NK-92 treated with Interleukin-12 subunit alpha and Interleukin-12 subunit beta, amount 100 ng/mL, for 24 hours (cell line): ENCODE measurements at places on chromosomes 4 and X.

GRCh38 chrX:13662355-13662791, 9.4 kb downstream of the TCEANC start:
- DNase-seq, result no peak

DNA sequence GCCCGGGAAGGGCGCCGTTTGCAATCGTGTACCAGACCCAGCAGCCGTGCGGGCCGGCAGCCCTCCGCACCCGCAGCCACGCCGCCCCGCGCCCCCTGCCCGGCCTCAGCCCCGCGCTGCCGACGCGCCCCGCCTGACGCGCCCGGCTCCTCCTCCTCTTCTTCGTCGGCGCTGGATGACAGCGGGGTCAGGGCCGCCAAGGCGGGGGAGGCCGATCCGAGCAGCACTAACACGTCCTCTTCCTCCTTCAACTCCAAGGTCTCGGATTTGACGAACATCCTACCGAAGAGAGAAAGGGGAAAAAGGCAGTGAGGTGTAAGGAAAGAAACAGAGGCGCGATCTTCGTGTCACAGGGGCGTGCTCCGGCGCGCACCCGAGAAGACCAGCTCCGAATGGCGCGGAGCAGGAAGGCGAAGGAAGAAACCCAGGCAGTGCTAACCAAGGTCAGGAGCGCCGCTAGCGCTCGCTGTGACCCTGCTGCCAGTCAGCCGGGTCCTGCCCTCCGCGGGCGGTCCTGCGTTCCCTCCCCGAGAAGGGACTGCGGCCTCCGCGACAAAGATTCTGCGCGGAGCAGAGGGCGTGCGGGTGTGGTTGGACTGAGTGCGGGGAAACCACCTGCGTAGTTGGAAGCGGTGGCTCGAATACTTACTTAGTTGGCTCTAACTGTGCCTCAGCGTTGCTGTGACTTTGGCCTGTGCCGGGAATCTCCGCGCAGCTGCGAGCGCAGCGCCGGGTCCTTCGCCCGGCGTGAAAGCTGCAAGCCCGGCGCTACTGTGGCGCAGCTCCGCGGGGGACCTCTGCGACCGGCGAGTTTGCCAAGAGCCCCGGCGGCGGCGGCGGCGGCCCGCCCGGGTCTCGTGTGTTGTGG, 548 bp downstream of the NEUROG2 start:
- DNase-seq, result no peak

- no peak for DNase-seq
Measured at GRCh38 chr4:3205995-3206394, 43.0 kb upstream of the MSANTD1 start.

- no peak for DNase-seq
Measured at GRCh38 chr4:184252136-184253071, 34.7 kb upstream of the ENPP6 start.

DNA sequence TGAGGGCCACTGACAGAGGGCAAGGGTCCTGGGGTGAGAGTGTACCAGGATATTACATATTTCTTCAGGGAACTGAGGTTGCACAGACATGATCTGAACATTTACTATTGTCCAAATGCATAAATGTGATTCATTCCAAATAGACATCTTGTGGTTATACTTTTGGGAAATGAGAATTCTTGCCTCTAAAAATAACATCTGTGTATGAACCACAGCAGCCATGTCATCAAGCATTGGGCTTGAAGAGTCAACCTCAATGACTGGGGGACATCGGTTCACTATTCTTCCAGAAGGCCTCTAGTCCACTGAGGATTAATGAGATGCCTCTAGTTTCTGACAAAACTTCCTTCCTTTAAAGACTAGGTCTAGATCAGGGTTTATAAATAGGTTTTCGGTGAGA, 193.1 kb upstream of the GPC4 start:
- DNase-seq, result no peak

DNA sequence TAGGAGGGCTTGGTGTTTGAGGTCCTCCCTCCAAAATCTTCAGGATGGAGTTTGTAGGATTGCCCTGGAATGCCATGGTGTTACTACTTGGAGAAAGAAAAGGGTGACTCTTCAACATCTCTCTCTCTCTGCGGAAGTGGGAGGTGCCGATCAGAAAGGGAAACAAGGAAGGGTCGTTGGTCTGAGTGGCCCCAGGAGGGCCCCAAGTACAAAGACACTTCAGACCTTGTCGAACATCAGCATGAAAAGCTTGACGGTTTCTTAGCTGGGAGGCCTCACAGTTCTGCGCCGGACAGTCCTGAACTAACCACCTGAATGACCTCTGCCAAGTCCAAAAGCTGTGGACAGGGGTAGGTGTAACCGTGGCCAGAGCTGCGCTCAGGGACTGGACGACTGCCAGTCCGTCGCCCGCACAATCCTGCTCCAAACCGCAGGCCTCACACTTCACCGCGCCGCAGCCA, 646 bp upstream of the GSX2 start:
- no peak for DNase-seq

DNA sequence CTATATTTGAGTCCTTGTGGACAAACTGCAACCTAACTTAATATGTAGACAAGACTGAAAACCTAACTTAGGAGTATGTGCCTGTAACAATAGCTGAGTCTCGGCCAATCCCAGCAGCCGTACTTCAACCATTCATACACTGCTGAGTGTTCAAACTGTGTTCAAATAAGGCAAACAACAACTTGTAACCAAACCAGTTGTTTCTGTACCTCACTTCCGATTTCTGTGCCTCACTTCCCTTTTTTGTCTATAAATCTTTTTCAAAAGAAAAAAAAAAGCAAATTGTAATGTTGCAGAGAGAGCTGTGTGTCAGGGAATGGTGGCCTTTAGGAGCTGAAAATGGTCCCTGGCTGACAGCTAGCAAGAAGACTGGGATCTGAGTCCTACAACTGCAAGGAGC, 46.0 kb downstream of the GEMIN8 start:
- no peak for DNase-seq

DNA sequence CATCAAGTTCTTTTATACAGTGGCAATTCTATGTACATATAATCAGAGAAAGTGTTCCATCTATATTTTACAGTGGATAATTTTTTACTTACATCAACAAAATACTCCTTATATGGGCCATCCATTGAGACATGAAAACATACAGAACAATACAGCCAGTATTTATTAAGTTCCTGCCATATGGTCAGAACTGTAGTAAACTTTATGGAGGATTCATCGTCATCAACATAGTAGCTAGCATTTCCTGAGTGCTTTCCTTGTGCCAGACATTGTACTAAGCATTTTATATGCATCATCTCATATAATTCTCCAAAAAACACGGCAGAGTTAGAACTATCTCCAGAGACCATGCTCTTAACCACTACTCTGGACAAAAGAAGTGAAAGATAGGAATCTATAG, 170.1 kb downstream of the CEP135 start:
- DNase-seq, result no peak

- DNase-seq, result no peak
Measured at GRCh38 chrX:24851780-24852179, 158.1 kb downstream of the POLA1 start.

GRCh38 chr4:6939761-6940743, 30.4 kb downstream of the TBC1D14 start:
- peak; percentile 72 for DNase-seq

- no peak for DNase-seq
Measured at GRCh38 chr4:169491211-169491610, 121.2 kb downstream of the NEK1 start.

DNA sequence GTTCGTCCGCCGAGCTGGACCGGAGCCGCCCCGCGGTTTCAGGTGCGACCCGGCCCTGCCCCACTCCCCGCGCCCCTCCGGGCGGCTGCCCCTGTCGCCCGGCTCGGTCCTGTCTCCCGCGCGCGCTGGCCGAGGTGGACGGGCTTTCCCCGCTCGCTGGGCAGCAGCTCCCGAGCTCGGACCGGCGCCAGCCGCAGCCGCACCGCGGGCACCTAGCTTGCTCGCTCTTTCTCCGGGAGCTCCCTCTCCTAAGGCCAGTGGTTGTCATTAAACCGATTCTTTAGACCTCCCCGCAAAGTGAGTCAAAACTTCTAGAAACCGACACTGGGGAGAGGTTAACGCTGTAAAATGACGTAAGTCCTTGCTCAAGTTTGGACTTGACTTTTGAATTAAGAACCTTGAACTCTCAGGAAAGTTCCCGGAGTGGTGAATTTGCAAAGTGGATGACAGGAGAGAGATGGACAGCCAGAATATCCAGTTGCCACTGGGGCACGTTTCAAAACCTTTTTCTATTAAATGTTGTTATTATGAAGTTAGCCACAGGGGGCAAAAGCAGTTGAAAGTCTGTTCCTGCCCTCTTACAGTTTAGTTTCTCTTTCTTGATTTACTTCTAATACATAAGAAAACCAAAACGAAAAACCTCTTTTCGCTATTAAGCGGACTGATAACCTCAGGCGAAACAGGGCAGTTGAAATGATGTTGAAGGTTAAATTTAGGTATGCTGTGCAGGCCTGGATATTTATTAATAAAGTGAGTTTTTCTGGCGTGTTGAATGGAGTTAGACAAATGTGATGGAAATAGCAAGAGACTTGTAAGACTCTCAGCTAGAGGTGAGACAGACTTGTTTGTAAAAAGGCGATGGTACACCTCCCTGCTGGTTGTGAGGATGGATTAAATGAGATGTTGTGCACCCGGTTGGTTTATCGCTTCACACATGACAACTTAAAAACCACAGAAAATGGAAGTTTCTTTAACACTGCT, 847 bp downstream of the PI4K2B start:
- DNase-seq, result peak; percentile 48

- DNase-seq, result no peak
Measured at GRCh38 chrX:82748906-82749505, 759.1 kb upstream of the POU3F4 start.

- DNase-seq, result no peak
Measured at GRCh38 chr4:71634364-71634763, 149.5 kb downstream of the GC start.
